ENCODE measurements at places on chromosomes 11 and 22.

DNA sequence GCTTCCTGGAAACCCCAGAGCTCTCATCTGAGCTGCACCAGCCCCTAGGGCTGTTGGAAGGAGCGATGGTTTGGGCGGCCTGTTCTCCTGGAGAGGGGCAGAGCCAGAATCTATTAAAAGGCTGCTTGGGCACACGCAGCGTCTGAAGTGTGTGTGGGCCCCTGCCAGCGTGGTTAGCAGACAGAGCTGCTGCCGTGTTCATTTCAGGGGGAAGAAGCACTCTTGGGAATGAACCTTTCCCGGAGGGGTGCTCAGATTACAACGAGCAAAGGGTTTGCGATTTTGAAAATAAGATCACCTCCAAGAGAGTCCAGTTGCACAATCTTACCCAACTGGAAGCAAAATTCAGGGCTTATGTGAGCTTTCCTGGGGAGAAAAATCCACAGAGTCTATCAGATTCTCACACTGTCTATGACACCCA is 12.9 kb downstream of the ANO1 start:
- DNase-seq, result no peak

GRCh38 chr11:122733318-122733717 is 77.8 kb downstream of the UBASH3B start:
- no peak for DNase-seq

DNA sequence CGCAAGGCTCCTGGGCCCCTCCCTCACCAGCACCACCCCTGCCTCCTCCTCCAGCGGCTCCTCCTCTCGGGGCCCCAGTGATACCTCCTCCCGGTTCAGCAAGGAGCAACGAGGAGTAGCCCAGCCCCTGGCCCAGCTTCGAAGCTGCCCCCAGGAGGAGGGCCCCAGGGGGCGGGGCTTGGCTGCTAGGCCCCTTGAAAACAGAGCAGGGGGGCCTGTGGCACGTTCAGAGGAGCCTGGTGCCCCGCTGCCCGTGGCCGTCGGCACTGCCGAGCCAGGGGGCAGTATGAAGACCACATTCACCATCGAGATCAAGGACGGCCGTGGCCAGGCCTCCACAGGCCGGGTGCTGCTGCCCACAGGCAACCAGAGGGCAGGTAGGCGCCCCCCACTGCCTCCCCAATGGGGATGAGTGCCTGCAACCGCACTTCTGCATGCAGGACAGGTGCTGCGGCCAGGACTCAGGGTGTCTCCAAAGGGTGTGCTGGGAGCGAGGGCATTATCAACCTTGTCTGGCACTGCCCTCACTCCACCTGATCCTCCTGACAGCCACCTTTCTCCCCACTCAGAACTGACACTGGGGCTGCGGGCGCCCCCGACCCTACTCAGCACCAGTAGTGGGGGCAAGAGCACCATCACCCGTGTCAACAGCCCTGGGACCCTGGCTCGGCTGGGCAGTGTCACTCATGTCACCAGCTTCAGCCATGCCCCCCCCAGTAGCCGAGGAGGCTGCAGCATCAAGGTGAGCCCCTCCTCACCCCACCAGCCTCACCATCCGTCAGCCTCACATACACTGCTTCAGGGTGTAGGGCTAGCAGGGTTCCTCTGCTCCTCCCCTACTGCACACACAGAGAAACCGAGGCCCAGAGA is 10.2 kb downstream of the SMTN start:
- no peak for DNase-seq

DNA sequence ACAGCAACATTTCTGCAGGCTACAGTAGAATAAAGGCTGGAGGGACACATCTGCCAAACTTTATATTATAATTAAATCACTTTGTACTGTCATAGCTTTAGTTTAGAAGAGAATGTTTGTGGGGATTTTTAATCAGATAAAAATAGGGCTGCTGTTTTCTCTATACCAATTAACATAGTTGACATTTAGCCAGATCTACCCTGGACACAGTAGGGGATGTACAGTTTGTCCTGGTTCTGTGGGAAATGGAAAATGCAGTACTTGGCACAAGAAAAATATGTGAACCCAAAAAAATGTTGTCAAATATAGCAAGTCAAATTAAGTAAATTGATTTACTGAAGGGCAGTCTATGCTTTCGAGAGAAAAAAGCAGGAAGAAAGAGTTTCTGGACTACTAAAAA is 20.8 kb upstream of the PICALM start:
- DNase-seq, result no peak

DNA sequence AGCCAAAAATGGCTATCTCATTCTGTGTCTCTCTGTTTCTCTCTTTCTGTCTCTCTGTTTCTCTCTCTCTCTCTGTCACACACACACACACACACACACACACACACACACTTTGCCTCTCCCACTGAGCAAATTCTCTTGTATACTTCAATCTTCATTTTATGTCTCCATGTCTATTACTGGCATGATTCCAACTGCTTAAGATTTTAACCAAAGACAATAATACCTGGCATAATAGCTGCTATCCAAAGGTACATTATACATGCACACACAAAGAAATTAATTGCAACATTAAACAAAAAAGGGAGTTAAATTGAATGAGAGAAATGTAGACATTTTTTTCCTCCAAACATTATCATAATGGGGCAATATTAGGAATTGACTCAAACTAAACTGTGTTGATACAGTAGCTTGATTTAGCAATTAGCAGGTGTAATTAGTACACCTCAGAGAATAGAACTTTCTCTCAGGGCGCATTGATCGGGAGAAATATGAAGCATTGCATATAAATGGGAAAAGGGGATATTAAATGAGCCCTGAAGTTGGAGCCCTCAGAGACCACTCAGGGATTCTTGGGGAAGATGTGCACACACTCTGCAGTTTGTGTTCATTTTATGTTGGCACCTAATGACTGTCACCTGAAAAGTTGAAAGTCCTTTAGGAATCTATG is 17.4 kb upstream of the SLC1A2 start:
- no peak for DNase-seq

GRCh38 chr11:13940907-13941256 is 21.6 kb upstream of the SPON1 start:
- no peak for DNase-seq

- peak; percentile 10 for DNase-seq
Measured at GRCh38 chr11:109939166-109939810, 153.9 kb upstream of the ZC3H12C start.

DNA sequence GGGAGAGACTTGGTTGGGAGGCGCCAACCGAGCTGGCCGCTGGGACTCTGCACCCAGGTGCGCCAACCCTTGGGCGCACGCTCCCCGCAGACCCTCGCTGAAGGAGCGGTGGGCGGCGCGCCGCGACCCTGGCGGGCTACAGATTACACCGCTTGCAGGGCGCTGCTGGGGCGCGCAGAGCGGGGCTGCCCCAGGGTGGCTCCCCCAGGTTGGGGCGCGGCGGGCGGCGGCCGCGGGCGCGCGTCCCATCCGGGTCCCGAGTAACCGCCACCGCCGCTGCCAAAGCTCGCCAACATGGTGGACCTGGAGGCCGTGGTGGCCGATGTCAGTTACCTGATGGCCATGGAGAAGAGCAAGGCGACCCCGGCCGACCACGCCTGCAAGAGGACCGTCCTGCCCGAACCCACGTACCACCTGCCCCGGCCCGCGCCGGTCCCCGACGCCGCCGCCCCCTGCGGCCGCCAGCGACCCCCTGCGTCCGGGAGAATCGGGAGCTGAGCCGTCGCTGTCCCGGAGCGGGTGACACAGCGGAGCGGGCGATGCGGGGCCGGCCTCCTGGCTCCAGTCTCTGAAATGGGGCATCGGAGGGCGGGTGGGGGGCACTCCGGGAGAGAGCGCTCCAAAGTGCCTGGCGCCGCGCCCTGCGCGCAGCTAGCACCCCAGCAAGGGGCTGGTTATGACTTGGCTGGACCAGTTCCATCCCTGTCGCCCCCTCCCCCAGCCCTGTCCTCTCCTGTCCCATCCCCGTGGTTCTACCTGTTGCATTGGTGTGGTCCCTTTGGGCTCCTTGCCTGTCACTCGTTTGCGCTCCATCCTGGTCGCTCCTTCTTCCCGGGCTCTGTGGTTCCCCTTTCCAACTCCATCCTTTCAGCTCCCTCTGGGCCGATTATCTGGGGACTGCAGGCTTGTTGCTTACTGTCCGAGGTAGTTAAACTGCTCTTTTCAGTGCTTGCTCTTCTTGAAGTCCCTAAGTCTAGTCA is 143.3 kb upstream of the GRK3 start:
- DNase-seq, result no peak

DNA sequence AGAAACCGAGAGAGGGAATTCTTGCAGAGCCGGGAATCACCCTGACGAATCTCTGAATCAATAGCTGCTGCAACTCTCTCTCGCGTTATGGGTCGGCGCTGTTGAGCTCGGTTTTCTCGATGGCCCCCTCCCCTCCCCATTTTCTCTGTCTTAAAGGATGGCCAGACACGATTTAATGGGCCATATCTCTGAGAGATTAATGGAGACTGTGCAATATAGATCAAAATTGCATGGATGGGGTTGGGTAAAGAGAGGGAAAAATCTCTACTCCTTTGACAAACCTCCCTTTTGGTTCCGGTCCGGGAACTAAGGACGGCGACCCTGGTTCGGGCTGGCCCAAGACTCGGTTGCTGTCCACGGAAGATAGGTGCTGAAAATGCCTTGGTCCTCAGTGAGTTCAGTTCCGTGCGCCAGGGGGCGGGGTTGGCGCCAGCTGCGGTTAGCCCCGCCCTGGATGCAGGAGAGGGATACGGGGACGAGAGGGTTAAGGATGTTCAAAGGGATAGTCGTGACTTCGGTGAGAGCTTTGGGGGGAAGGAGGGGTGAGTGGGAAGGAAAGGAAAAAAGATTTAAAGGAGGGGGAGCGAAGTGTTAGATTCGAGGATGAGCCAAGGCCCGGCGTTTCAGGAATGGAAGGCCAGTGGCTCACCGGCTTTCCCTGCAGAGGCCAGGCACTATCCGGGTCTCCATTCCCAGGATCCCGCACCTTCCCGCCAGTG is 103.6 kb upstream of the HSD17B12 start:
- no peak for DNase-seq
